NCI-H1092 treated with DMSO at 0.1 percent for 48 hours (cell line): ENCODE measurements at places on chromosomes 2 and 18.

- no peak for DNase-seq
Measured at GRCh38 chr2:181072486-181073235, 92.3 kb downstream of the UBE2E3 start.

- DNase-seq, result no peak
Measured at GRCh38 chr2:9230051-9230802, 23.6 kb downstream of the ASAP2 start.

DNA sequence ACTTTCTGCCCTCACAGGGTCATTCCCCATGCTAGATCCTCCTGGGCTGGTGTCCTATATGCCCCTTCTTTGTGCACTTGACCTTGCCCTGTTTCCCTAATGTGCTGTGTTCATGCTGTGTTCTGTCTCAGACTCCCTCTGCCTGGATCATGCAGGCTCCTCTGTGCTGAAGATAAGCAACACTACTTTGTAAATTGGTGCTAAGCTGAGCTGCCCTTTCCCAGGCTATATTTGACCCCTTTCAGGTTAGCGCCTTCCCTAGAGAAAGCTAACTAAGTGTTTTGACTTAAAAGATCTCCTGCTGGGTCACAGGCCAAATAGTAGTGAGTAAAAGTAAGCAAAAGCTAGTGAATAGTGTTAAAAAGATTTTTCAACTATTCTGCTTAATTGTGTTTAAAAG is 257.2 kb upstream of the RGPD4 start:
- no peak for DNase-seq

- no peak for DNase-seq
Measured at GRCh38 chr2:217839073-217839749, 163.6 kb downstream of the TNS1 start.

GRCh38 chr2:158828378-158829164 is 33.5 kb downstream of the DAPL1 start:
- DNase-seq, result no peak

GRCh38 chr18:76670564-76671288 is 151.6 kb upstream of the ZNF236 start:
- no peak for DNase-seq
